Urinary bladder (tissue), 4 donors: ENCODE measurements at places on chromosomes 5 and 9.

GRCh38 chr5:81884871-81885270 is 87.0 kb upstream of the ATG10 start:
- DNase-seq: no peak

GRCh38 chr5:90548069-90548593 is 10.5 kb upstream of the ADGRV1 start:
- no peak for DNase-seq

- peak; percentile 52 for DNase-seq
Measured at GRCh38 chr9:70639853-70640814, 225.7 kb upstream of the KLF9 start.

DNA sequence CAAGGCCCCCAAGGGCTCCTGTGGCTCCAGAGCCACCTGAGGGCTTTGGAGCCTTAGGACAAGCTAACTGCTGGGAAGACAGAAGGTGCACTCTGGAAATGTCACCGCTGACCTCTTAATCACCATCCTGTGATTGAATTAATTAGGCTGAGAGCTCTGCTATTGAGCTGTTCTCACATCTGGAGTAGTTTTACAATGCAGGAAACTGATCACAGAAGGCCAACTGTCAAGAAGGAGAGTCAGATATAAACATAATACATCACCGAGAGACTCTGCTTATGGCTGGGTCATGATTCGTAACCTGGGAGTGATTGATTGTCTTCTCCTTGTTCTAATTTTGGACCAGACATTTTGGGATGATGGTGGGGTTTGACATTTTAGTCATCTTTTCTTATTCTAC is 226.1 kb downstream of the SLIT3 start:
- DNase-seq: no peak

GRCh38 chr9:561427-561826 is 280.1 kb upstream of the DMRT1 start:
- no peak for DNase-seq
